ENCODE measurements at places on chromosomes 3 and 15.

DNA sequence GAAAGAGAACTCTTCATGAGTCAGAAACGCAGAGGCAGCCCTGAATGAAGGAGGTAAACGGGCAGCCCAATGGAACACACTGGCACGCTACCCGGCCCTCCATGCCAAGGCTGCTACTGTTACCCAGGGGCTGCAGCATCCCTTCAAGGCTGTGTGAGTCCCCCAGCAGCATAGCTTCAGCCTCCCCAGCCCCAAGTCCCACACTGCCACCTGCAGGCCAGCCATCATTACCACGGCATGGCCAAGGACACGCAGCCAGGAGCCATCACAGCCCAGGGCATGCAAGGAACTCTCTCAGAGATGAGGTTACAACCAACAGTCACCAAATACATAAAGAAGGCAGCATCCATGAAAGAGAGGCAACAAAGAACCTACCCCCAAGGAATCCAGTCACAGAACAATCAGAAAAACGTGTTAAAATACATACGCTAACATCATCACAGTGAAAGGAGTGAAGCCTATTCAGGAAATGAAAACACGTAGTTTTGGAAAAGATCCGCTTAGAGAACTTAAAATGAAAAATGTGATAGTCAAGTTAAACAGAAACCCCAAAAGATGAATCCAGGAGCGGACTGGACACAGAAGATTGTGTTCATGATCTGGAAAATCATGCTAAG lies 22.4 kb downstream of the PLA2G4F start:
- DNase-seq, result peak; percentile 6

DNA sequence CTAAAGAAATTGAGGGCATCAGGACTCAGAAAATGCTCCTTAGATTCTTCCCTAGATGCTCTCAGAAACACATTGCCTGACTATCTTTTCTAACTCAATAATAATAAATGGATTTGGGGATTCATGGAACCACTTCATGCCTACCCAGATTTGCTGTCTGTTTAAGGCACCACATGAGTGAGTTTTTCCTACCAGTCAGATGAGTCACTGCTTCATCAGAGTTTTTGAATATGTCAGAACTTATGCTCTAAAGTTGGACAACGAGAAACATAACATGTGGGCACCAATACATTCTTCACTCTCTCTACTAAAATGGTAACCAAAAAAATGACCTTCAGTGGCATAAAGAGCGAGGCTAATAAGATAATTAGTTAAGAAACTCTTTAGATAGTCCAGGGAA lies 1135.1 kb downstream of the TUSC7 start:
- no peak for DNase-seq

DNA sequence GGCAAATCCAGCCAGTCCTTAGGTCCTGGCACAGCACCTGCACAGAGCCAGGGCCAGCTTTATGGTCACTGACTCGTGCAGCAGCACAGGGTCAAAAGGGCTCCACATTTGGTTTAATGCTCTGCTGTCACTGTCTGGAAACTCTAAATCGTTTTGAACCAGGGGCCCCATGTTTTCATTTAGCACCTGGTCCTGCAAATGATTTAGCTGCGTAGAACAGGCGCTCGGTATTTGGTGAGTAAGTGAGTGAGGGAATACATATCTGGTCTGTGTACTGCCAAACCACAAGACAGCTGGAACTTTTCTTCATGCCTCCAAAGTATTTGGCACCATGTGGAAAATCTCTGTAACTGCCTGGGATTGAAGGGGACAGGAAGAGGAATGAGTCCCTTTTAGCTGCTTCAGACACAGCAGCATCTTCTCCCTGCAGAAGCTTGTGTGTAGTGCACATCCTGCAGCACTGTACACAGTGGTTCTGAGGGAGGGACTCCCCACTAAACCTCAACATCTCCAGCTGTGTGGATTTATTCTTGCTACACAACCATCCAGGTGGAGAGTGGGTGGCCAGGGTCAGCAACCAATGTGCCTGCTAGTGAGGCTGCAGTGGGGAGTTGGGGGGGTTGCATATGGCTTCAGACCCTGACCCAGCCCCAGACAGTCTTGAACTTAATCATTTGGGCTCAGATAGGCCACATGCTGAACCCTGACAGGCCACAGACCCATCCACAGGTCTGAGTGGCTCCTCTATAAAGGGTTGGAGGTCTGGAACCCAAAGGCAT lies 1.1 kb downstream of the SH2D7 start:
- DNase-seq, result no peak

GRCh38 chr3:71492566-71492965 lies 91.0 kb downstream of the FOXP1 start:
- DNase-seq, result no peak

GRCh38 chr15:36925653-36926426 lies 174.5 kb downstream of the MEIS2 start:
- no peak for DNase-seq

DNA sequence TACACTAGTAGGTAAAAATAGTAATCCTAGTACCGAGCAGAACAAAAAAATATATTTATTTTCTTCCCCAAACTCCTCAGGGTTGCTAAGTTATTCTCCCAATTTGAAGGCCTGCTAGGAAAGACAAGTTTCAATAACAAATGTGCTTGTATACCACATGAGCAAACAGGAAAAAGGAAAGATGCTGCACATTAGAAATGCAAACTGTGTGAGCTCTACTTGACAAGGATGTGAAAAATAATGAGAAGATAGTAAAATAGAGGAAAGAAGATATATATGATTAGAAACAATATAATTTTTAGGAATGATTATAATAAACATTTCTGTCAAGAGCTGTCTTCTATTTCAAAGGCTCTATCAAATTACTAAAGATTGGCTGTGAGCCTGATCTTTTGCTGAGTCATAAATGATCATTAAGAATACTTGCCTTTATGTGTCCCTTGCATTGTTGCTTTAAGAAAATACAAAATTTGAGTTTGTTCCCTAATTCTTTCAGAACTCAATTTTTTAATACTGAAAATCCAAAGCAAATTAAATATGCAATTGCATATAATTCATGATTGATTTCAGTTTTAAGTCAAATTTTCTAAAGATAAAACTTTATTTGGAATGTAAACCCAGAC lies 174.2 kb downstream of the NEK10 start:
- no peak for DNase-seq

DNA sequence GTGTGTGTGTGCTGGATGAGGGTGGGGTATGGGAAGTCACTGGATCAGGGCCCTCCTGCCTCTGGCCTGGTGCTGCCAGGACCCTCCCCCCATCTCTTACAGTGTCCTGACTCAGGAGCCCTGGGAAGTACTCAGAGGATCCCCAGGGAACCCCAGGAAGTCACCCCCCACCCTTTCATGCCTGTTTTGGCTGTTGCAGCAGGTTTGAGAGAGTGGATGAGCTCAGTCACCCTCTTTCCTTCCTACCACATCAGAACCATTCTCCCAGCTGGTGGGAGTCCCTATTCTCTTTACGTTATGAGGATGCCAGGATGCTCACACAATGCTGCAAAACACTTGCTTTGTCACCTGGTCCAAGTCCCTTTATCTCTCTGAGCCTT lies 59.0 kb downstream of the BDH1 start:
- DNase-seq, result no peak

- DNase-seq, result no peak
Measured at GRCh38 chr15:74611341-74611740, 4.3 kb upstream of the CLK3 start.

GRCh38 chr3:5767304-5767703 lies 579.8 kb downstream of the EDEM1 start:
- no peak for DNase-seq

DNA sequence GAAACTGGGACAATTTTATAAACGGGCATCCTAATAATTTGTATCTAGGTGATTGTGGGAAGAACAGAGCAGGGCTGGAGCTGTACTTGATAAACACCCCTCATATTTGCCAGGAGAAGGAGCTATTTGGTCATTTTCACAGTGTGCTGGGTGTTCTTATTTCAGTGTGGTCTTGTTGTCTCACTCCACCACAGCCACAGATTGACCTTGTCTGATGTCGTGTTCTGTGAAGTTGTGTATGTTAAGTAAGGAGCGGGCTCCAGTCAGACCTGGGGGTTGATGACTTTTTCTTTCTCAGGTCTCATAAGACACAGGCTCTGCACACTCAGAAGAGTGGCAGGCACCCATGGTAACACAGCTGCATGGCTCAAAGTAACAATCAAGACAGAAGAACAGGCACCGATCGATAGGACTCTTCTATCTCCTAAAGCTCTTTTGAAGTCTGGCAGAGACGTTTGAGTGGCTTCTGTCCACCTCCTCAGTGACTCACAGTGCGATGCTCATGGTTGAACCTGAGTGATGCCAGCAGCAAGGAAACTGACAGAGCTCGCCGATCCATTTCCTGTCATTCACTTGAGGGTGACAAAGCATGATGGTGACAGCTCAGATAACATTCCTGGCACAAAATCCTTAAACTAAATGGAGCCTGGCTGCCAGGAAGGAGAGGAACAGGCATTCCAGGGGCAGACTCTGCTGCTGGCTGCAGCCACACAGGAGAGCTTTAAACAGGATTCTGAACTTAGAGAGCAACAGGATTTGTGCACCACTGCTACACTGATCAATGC lies 20.8 kb downstream of the DPH3 start:
- no peak for DNase-seq

- no peak for DNase-seq
Measured at GRCh38 chr3:177055605-177056571, 141.4 kb downstream of the TBL1XR1 start.

DNA sequence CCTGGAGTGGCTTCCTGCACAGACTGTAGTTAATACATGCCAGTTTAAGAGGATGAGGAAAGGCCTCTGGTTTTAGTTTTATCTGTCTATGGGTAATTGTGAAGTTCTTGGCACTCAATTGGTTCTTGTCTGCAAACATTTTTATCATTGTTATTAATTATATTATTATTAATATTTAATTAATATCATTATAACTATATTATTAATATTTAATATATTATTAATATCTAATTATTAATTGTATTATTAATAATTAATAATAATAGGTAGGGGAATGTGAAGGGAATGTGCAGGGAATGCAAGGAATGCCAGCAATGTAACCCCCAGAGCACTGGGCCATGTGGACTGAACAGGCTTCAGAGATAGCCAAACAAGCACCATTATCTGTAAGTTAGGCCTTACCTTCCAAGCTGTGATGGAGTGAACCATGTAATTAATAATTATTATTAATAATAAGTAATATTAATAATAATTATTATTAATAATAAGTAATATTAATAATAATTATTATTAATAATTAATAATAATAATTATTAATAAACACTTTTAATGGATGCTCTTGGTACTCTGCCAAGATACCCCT lies 79.8 kb upstream of the NMNAT3 start:
- no peak for DNase-seq

DNA sequence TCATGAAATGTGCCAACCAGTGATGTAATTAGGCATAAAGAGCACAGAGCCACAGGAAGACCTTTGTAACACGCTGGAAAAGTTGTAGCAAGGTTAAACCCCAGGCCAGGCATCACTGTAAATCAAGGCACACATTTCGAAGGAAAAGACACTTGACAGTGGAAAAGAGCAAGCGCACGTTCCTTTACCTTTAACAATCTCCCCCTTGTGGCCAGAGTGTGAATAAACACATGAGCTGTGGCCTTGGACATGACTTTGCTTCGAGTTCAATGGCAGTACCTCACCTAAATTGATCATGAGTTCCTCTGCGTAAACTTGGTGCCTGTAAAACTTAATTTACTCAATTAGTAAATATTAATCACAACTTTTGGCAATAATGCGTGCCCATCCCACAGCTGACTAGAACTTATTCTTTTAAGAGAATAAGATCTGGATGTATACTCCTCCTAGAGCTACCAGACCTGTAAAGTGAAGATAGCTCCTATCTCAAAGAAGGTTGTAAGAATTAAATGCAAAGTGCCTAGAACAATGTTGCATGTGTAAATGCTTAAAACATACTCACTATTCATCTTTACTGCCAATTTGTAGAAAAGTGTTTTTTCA lies 757.0 kb upstream of the NECTIN3 start:
- DNase-seq, result peak; percentile 62

DNA sequence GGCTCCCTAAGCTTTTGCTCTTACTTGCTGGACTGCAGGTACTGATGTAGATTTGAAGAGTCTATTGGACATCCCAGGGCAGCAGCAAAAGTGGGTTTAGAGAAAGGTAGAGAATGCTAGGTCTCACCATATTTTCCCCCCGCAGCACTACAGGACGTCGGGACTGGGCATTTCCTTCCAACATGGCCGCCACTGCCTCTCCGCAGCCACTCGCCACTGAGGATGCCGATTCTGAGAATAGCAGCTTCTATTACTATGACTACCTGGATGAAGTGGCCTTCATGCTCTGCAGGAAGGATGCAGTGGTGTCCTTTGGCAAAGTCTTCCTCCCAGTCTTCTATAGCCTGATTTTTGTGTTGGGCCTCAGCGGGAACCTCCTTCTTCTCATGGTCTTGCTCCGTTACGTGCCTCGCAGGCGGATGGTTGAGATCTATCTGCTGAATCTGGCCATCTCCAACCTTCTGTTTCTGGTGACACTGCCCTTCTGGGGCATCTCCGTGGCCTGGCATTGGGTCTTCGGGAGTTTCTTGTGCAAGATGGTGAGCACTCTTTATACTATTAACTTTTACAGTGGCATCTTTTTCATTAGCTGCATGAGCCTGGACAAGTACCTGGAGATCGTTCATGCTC lies 11.2 kb downstream of the CYP8B1 start:
- DNase-seq, result no peak

GRCh38 chr3:193874997-193875593 lies 260.9 kb upstream of the HES1 start:
- DNase-seq, result no peak

GRCh38 chr3:23152989-23153388 lies 50.1 kb upstream of the UBE2E2 start:
- DNase-seq, result no peak

- DNase-seq, result no peak
Measured at GRCh38 chr3:107962946-107963345, 127.9 kb downstream of the CD47 start.

GRCh38 chr3:41819236-41819635 lies 142.7 kb downstream of the ULK4 start:
- no peak for DNase-seq

DNA sequence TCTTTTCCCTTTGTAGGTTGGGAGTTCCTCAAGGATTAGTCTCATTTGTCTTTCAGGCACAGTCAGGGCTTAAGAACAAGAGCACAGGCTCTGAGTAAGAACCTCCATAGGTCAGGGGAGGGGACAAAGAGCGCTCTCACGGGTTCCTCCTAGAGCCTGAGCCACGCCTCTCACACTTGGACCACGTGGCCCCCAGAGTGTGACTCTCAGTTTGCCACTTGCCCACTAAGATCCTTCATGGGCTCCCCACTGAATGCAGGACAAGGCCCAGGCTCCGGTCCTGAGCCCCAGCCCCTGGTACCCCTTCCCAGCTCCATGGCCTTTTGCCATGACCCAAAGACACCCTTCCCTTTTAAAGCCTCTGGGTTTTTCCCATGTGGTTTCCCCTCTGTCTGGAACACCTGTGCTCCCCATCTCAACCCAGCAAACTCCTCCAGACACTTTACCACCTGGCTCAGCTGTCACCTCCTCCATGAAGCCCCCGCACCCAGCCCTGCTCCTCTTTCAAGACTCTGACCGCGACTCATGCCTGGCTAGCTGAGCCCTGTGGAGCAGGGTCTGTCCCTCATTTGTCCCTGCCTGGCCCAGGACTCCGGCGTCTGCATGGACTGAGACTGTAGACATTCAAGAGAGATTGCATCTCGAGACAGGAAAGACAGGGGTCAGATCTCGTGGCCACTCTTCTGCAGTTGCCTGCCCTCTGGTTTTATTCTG lies 32.7 kb downstream of the IQSEC1 start:
- no peak for DNase-seq

- no peak for DNase-seq
Measured at GRCh38 chr15:91216000-91216399, 115.9 kb downstream of the SV2B start.

GRCh38 chr3:112013784-112014143 lies 15.0 kb downstream of the TAGLN3 start:
- DNase-seq, result no peak
